AML-193 (cell line): ENCODE measurements at places on chromosomes 4 and X.
A peak's percentile ranks its signal among the peaks of the same experiment; 100 is the strongest.

DNA sequence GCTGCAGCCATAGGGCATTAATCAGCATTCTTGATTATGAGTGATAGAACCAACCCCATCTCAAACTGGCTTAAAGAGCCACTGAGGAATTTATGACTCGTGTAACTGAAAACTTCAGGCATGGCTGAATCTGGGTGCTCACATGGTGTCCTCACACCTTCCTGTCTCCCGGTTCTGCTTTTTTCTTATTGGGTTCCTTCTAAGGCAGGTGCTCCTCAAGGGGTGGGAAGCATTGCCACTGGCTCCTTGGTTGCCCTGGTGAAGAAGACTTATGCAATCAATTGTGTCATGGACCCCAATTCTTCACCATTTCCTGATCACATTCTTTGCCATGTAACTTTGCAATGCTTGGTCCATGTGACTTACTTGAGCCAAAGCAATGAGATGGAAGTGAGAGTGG, 4.3 kb upstream of the ZCCHC4 start:
- DNase-seq, result peak; percentile 7

GRCh38 chrX:123801901-123802300, 58.0 kb upstream of the XIAP start:
- no peak for DNase-seq

DNA sequence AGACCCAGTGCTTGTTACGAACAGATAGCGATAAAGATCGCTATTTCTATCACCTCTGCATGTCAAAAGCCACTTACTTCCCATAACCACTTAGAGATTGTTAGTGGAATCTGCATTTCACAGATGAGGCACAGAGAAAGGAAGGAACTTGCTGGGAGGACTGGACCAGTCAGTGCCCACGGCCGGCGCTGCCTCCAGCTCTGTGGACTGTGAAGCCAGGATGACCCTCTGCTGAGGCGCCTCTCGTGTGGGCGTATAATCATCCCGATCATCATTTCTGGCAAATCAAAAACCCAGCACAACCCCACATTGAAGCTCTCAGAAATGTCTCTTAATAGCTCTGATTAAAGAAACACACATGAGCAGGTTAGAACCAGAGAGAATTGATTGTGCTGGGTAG, 61.5 kb upstream of the ADRA2C start:
- no peak for DNase-seq

DNA sequence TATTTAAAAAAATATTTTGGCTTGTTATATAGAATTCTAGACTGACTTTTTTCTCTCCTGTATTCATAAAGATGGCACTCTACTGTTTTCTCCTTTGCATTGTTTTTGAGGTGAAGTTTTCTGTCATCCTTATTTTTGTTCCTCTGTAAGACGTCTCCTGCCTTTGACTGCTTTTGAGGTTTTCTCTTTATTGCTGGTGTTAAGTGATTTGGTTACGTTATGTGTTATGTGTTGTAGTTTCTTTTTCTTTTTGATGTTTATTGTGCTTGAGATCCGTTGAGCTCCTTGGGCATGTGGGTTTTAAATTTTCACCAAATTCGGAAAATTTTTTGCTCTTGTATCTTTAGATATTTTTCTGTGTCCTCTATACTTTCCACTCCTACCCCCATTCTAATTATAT, 50.0 kb downstream of the KDM6A start:
- DNase-seq, result no peak

DNA sequence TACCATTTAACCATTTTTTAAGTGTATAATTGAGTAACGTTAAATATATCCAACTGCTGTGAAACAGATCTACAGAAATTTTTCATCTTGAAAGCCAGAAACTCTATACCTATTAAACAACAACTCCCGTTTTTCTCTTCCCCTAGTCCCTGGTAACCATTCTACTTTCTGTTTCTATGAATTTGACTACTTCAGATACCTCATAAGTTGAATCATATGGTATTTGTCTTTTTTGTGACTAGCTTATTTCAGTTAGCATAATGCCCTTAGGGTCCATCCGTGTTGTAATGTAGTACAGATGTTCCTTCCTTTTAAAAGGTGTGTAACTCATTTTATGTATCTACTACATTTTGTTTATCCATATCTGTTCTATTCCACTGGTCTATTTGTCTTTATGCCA, 48.7 kb downstream of the STAG2 start:
- no peak for DNase-seq

DNA sequence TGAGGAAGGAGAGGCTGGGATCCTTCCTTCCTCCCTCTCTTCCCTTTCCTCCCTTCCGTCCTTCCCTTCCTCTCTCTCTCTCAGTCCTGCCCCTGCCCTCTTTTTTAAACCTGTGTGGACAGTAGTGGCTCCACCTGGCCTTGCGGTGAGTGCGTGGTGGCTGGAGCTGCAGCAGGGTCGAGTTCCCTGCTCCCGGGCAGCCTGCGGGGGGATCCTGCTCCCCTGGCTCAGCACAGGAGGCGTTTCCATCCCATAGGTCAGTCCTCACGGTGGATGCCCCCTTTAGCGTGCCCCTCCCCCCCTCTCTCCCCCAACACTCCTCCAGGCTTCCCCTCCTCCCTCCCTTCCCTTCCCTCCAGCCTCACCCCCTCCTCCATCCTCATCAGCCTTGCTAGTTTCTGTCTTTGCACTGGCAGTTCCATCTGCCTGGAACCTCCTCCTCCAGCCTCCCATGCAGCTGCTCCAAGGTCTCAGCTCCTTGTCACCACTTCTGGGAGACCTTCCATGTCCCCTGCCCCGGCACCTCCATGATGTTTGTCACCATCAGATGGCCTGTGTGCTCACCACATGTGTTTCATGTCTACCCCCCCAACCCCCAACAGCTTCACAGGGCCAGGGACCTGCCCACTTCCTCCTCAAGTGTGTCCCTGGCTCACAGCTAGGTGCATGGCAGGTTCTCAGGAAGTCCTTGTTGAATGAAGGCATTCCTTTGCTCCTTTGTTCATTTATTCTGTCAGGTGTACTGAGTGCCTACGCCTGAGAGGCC, 68.4 kb downstream of the PSAPL1 start:
- no peak for DNase-seq

GRCh38 chr4:84579403-84579776, 3.5 kb upstream of the CDS1 start:
- no peak for DNase-seq

- DNase-seq, result peak; percentile 86
Measured at GRCh38 chr4:152850377-152850776, 70.6 kb downstream of the ARFIP1 start.

DNA sequence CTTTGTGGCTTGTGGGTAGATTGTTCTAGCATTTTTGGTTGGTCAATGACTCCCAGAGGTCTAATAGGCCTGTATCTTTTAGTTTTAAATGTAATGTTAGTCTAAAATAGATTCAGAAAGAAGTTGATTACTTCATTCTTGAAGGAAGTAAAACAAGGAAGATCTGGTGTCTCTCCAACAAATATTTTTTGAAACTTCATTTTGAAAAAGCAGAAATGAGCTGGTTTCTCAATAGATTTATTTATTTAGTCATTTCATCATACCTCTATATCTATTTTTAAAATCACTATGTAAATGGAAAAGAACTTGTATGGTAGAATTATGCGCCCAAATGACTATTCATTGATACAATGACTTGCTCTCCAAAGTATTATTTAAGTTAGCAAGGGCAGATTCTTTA, 7.2 kb downstream of the HTR2C start:
- no peak for DNase-seq

DNA sequence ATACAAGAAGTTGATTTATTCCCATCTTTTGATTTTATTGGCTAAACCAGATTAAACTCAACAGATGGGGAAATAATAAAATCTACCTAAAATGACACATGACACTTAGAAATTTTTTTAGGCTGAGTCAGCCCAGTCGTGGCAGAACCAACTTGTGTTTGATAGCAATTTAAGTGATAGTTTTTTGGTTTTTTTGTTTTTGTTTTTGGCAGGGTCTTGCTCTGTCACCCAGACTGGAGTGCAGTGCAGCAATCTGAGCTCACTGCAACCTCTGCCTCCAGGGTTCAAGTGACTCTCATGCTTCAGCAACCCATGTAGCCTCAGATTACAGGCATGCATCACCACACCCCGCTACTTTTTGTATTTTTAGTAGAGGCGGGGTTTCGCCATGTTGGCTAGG, 370.3 kb upstream of the NOCT start:
- DNase-seq, result no peak

GRCh38 chrX:54715621-54716020, 82.4 kb downstream of the ITIH6 start:
- DNase-seq, result no peak

- DNase-seq, result no peak
Measured at GRCh38 chrX:75361788-75362187, 87.9 kb downstream of the UPRT start.

- DNase-seq, result no peak
Measured at GRCh38 chr4:79757600-79757999, 315.4 kb downstream of the ANTXR2 start.

- DNase-seq, result peak; percentile 46
Measured at GRCh38 chrX:153708415-153708814, 15.8 kb downstream of the BCAP31 start.

DNA sequence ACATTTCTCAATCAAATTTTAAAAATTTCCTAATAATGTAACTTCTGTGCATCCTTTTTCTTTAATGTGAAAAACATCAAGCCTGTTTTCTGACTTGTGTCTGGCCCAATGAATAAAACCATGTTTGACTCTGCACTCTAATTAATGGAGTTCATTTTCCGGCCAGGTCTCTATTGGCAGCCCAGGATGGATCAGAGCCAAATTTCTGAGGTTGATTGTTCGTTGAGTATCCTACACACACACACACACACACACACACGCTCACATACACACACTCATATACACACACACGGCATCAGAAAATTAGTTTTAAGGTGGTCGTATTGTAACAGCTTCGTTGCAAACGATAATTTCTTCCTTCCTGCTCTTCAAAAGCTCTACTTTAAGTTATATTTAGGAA, 28.9 kb upstream of the TLL1 start:
- no peak for DNase-seq

DNA sequence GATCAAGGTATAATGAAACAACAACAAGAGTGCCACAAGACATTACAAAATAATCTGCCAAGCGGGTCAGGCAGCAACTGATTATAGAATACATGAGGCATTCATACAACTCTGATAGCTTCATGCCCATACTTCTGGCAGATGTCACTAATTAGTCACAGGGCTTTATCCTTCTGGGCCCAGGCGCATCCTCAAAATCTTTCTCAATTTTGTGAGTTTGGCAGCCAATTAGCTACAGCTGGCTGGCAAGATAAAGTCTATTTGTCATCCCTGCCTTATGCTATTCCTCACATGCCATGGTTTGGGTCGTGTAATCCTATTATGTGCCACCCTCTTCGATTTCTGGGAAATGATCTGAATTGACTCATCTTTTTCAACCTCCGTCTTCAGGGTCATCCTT, 254.3 kb downstream of the PACRGL start:
- no peak for DNase-seq

DNA sequence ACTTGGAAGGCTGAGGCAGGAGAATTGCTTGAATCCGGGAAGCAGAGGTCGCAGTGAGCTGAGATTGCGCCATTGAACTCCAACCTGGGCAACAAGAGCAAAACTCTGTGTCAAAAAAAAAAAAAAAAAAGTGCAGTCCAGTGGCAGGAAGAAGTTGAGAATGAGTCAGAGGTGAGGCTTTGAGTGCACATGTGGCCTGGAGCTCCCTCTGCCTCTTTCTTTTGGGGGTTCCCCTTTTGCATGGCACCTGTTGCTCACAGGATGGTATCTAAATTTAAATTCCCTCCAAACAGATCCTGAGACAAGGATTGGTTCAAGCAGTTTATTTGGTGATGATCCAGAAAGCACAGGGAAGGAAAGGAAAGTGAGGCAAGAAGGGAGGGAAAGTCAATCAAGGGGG, 151.4 kb upstream of the STX18 start:
- peak; percentile 56 for DNase-seq

DNA sequence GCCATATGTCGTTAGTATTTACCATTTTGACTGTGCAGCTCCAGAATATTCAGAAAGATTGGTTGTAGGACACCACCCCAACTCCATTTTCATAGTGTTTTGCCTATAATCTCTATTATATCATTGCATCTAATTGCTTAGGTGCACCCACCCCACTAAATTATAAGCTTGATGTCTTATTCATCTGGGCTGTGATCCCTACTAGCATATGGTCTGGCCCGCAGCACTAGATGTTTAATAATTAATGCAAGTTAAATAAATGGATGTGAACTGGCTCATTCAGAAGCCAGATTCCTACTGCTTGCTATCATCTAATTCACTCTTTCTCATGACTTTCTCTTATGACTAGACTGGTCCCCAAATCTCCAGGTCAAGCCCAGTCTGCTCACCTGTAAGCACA, 143.5 kb downstream of the RELL1 start:
- DNase-seq, result no peak

GRCh38 chr4:20253283-20253734, 1.6 kb downstream of the SLIT2 start:
- DNase-seq, result no peak

- DNase-seq, result no peak
Measured at GRCh38 chr4:83212041-83212851, 72.4 kb downstream of the COQ2 start.

- peak; percentile 17 for DNase-seq
Measured at GRCh38 chr4:116055857-116056827, 942.7 kb upstream of the NDST4 start.

GRCh38 chr4:181569553-181569952, 673.6 kb upstream of the TENM3 start:
- peak; percentile 12 for DNase-seq

DNA sequence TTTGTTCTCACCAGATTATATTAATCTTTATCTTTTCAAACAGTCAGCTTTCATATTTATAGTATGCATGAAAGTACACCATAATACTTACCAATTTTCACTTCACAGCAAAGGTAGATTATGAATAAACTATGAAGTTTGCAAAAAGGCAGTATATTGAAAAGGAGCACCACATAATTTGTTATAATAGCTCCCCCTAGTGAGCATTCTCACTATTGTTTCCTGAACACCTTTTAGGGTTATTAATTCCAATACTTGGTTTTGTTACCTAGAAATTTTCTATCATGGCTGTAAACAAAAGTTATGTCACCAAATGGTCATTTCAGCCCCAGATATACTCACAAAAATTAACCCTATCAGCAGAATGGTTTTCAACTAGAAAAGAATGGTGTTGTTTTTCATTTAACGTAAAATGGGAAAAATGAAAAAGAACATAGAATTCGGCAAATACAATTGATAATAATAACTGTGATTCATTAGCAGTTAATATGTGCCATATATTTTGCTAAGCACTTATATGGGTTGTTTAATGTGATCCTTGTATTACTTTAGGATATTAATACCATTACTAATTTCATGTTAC, 30.2 kb upstream of the NKX6-1 start:
- DNase-seq, result peak; percentile 25

DNA sequence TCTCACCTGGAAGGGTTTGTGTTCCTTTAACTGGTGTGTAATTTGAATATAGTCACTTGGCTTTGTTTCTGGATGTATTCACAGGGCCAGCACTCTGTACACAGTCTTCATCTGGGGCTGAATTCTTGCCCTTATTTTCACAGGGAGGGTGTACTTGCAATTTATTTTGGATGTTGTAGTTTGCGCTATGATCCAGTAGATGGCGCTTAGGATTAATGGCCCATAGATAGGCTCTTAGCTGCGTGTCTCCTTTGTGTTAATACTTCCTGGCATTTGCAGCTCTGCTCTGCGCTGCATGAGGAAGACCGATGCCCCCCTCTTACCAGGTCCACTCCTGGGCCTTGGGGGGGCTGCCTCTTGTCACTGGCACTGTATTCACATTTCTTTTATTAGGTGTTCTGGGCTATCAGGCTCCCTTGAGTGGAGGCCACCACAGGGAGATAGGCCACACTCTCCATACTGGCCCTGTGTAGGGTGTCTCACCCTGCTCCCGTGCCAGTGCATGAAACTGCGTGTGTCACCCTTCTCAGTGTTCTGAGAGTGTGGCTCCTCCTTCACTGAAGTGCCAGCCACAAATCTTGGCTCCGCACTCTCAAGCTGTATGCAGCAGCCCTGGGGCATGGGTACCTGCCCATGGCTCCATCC, 562.2 kb downstream of the ZIC3 start:
- DNase-seq, result peak; percentile 1
